Lung microvascular endothelial cell (primary cell): ENCODE measurements at places on chromosomes 2 and 18.
A peak's percentile ranks its signal among the peaks of the same experiment; 100 is the strongest.

DNA sequence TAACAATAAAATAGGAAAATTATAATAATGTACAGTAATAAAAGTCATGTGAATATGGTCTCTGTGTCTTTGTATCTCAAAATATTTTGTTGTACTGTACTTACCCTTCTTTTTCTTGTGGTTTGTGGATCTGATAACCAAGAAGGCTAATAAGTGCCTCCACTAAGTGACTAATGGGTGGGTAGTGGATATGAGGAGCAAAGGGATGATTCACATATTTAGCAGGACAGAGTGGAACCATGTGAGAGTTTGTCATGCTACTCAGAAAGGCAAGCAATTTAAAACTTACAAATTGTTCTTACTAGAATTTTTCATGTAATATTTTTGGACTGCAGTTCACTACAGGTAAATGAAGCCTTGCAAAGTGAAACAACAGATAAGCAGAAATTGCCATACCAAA is 1241.2 kb upstream of the CDH2 start:
- DNase-seq, result no peak

DNA sequence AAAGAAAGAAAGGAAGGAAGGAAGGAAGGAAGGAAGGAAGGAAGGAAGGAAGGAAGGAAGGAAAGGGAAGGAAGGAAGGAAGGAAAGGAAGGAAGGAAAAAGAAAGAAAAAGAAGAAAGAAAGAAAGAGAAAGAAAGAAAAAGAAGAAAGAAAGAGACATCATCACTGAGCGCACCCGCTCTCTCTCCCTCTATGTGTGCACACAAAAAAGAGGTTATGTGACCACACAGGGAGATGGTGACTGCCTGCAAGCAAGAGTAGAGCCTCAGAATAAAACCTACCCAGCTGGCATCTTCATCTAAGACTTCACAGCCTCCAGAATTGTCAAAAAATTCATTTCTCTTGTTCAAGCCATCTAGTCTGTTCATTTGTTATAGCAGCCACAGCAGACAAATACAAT is 1307.4 kb upstream of the ACVR2A start:
- DNase-seq, result no peak

- DNase-seq, result no peak
Measured at GRCh38 chr18:654601-655000, 2.9 kb upstream of the TYMS start.

GRCh38 chr18:70311726-70312125 is 22.9 kb downstream of the SOCS6 start:
- no peak for DNase-seq

DNA sequence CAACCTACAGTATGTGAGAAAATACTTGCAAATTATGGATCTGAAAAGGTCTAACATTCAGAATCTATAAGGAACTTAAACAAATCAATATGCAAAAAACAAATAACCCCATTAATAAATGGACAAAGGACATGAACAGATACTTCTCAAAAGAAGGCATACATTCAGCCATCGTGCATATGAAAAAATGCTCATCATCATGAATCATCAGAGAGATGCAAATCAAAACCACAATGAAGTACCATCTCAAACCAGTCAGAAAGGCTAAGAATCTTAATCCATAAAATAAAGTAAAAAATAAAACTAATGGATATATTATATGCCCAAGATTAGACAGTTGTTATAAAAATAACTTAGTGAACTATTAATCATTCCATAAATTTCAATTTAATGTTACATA is 154.0 kb downstream of the CALCRL start:
- DNase-seq, result no peak

DNA sequence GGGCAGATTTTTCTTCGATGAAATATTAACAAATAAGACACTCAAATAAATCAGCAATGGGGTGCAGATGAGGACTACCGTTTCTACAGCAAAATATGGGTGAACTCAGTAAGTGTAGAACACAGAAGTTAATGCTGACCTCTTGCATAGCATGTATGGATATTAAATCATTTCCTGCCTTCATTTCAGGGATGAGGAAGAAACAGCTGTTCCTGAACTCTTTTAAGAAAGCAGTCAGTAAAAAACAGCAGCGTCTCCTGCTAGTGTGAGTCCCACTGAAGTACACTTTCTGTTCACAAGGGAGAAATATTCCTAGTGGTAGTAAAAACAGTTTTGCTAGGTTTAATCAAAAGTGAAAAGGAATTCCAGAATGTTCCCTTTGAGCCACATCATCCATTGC is 379.0 kb downstream of the ZEB2 start:
- DNase-seq, result peak; percentile 60

- DNase-seq, result no peak
Measured at GRCh38 chr18:36015629-36016028, 43.1 kb downstream of the RMP24 start.

GRCh38 chr2:159613651-159614285 is 2.6 kb downstream of the BAZ2B start:
- peak; percentile 61 for DNase-seq

DNA sequence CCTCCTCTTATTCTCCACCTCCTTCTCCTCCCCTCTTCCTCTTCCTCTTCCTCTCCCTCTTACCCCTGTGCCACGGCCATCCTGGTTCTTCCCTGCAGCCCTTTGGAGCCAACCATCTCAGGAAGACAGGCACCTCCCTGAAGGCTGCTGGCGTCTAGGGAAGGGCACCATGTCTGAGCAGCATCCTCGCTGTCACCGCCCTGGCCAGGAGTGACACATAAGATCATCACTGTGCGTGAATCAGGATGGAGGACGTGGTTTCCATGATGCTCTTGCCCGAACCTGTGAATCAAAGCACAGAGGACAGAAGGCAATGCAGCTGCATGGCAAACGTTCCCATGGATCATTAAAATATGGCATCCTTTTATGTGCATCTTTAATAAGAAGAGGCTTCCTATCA is 236.0 kb downstream of the SH3BP4 start:
- DNase-seq, result no peak

- DNase-seq, result no peak
Measured at GRCh38 chr2:180003559-180003958, 3.5 kb downstream of the CWC22 start.

GRCh38 chr2:215930505-215931253 is 82.7 kb downstream of the MREG start:
- no peak for DNase-seq

DNA sequence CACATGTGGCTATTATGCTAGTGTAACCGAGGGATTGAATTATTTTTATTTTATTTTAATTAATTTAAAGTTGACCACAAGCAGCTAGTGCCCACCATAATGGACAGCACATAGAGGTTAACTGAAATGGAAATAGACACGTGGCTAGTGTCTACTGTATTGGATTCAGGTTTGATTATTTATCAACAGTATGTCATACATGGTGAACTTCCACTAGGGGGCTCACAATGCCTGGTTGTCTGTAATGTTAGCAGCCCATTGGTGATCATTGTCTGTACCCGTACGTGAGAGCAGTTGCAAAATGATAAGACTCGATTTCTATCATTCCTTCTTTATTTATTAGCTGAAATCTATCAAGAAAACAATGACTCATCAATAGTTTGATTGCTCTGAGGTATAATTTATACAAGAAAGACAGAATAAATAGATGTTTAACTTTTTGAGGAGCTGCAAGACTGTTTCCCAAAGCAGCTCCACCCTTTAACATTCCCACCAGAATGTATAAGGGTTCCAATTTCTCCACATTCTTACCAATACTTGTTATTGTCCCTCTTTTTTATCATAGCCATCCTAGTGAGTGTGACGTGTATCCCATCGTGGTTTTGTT is 76.5 kb downstream of the CYBRD1 start:
- peak; percentile 77 for DNase-seq

GRCh38 chr18:65365245-65365980 is 385.4 kb upstream of the CDH7 start:
- DNase-seq, result no peak

DNA sequence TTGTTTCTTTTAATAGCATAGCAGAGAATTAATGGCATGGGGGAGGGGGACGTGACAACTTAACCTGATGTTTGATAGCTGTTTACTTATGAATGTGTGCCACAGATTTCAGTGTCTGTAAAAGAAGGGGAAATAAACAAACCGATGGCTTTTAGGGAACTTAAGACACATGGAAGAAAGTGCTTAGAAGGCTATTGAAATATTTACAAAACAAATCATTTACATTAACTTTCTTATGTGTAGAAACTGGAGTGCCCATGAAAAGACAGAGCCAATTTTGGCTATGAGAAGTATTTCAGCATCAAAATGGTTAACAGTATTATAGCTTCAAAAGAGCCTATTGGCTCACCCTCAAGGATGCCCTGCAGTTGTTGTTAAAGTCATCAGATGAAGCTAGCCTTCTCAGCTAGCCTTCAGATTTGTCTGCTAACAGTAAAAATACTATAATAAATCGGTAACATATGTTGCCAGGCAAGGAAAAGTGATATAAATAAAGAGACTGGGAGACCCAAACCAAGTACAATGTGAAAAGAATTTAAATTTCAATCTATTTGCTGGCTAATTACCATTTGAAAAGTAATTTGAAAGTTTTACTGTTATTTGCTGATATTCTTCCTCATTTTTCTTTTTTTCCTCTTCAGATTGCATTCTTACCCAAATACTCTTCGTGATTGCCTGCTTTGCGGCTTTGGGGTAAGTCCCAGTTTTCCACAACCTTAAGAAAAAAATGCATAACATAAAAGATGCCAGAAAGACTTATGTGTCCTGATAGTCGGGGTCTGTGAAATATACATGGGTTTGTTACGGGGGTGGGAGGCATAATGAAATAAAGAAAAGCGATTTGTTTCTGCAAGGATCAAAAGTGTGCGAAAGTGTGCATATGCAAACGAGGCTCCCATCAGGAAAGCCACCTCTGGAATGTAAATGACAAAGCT is 256.4 kb downstream of the MEIS1 start:
- DNase-seq, result no peak

GRCh38 chr18:47728921-47729320 is 201.5 kb downstream of the SMAD2 start:
- DNase-seq, result no peak

DNA sequence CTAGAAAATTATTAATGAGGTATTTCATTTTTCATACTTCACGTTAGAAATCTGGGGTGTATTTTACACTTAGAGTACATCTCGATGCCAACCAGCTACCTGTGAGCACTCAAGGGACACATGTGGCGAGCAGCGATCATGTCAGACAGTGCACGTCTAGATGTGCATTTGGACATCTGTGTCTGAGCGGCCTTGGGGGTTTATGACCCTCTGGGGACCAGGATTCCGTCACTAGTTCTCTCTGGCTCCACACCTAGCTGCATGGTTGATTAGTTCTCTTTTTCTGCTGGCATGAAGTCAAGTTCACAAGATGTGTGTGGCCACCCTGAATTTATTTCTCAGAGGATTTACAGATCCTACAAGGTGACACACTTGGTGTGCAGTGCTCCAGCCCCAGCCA is 192.2 kb downstream of the TSN start:
- DNase-seq, result no peak

GRCh38 chr2:126686841-126687485 is 31.0 kb downstream of the GYPC start:
- DNase-seq, result no peak

GRCh38 chr2:199792381-199792780 is 58.6 kb downstream of the FTCDNL1 start:
- DNase-seq, result no peak

- no peak for DNase-seq
Measured at GRCh38 chr18:52933356-52933755, 593.4 kb downstream of the DCC start.

- peak; percentile 64 for DNase-seq
Measured at GRCh38 chr2:74374509-74375205, 5.5 kb downstream of the DCTN1 start.

- no peak for DNase-seq
Measured at GRCh38 chr2:113060796-113061195, 1.8 kb downstream of the IL36RN start.

DNA sequence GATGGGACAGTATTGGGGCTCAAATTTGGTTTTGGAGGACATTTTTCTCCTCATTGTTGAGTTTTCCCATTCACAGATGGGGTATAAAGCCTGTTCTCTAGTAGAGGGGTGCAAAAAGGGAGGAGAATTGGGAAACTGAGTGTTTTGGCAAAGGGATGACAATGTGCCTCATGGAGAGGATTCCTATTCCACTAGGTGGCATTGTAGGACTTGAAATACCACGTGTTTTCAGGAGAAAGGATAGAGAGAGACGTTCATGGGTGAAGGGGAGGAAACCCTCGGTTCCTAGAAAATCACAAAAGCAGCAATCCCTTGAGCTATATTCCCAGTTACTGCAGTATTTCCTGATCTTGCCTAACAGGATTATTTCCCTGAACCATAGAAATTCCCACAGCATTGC is 113.7 kb upstream of the SRD5A2 start:
- peak; percentile 5 for DNase-seq

DNA sequence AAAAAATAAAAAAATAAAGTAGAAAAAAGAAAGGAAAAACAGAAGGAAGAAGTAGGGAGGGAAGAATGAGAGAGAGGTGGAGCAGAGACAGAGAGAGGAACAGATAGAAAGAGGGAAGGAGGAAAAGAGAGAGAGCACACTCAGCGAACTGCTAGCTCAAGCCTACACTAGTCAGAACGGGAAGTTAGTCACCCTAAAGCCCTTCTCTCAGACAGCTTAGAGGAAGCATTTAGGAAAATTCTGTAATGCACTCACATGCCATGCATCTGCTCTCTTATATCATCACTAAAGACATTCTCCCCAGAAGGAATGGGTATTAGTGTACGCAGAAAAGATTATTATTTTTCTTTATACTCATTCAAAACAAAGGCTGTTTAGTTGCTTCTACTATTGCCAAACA is 68.1 kb upstream of the SULT1C3 start:
- no peak for DNase-seq

- DNase-seq, result no peak
Measured at GRCh38 chr2:56674084-56674483, 490.3 kb downstream of the CCDC85A start.
